ENCODE measurements at places on chromosomes 16 and 17.

GRCh38 chr17:72971226-72971880 is 121.1 kb downstream of the SLC39A11 start:
- DNase-seq, result no peak

DNA sequence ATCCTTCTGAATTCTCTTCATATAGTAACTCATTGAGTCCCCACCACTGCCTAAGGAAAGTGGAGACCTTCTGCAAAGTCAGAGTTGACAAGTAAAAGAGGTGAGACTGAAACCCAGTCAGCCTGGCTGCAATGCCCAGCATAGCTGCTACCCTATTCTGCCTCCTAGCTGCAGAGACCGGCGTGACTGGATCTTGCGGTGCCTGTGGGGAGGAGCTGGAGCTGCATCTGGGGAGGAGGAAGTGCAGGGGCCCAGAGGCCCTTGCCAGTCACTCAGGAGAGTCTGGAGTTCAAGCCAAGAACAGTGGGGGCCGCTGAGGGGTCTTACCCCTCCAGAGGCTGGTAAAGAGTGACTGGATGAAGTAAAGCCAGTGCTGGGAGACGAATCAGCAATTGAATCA is 35.0 kb upstream of the ZNF423 start:
- DNase-seq, result no peak

GRCh38 chr17:67605256-67605912 is 112.4 kb upstream of the NOL11 start:
- no peak for DNase-seq

GRCh38 chr17:4426499-4427208 is 7.1 kb upstream of the SPNS3 start:
- DNase-seq, result no peak

DNA sequence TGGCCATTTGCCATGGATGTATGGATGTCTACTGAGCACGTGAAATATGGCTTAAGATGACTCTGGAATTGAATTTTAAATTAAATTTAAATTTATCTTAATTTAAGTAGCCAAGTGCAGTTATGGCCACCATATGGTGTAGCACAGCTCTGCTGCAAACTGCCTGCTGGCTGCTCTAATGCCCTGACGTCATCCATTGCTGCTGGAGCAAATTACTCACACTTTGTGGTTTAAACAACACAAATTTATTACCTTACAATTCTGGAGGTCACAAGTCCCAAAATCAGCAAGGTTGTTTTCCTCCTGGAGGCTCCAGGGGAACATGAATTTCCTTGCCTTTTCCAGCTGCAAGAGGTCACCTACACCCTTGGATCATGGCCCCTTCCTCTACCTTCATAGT is 679.3 kb upstream of the EEF2KMT start:
- no peak for DNase-seq

DNA sequence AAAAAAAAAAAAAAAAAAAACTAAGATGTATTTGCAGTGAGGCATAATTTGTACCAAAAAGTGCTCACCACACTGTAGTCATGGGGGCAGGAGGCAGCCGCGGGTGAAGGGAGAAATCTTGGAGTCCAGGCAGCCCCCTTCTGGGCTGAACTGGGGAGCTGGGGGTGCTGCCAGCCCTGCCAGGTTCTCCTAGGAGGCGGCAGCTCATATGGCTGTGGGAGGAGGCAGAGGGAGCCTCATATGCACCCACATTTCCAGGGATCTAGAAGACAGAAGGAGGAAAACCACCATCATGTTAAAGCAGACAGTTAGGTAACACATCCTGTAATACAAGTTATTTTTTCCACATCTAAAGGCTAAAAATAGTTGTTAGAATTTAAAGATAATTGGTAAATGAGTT is 16.3 kb downstream of the MAPT start:
- DNase-seq, result no peak

- DNase-seq, result no peak
Observed at GRCh38 chr16:12362482-12363458, 386.2 kb downstream of the SNX29 start.

DNA sequence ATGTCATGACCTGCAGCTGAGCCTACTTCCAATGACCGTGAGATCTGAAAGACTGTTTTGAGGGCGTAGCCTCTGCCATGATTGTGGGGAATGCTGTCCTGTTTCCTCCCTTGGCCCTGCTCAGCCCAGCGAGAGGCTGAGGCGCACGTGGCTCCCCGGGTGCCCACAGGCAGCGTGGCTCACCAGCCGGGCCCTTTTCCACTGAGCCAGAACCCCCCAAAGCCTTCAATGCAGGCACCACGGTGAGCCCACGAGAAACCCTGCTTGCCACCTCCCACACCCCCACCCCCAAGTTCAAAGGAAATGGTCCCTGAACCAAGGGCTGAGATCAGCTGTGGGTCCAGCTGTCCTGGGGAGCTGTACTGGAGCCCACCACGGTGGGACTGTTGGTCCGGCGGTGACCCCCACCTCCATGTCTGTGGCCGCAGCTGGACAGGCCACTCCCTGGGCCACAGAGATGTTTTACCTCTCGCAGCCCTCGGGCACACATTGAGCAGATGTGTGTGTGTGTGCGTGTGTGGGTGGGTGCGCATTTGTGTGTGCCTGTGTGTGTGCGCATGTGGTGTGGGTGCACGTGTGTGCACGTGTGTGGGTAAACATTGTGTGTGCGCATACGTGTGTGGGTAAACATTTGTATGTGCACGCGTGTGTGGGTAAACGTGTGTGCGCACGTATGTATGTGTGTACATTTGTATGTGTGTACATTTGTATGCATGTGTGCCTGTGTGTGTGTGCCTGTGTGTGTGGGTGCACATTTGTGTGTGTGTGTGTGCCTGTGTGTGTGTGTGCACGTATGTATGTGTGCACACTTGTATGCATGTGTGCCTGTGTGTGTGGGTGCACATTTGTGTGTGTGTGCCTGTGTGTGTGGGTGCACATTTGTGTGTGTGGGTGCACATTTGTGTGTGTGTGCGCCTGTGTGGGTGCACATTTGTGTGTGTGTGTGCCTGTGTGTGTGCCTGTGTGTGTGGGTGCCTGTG is 5.0 kb upstream of the MC1R start:
- no peak for DNase-seq

- DNase-seq, result no peak
Observed at GRCh38 chr17:6496116-6496481, 51.8 kb downstream of the PIMREG start.

GRCh38 chr17:49552070-49552751 is 23.5 kb upstream of the NXPH3 start:
- DNase-seq, result no peak

GRCh38 chr17:59139939-59140338 is 15.0 kb downstream of the SKA2 start:
- no peak for DNase-seq

- DNase-seq, result no peak
Observed at GRCh38 chr17:41678907-41679739, 9.6 kb upstream of the EIF1 start.

DNA sequence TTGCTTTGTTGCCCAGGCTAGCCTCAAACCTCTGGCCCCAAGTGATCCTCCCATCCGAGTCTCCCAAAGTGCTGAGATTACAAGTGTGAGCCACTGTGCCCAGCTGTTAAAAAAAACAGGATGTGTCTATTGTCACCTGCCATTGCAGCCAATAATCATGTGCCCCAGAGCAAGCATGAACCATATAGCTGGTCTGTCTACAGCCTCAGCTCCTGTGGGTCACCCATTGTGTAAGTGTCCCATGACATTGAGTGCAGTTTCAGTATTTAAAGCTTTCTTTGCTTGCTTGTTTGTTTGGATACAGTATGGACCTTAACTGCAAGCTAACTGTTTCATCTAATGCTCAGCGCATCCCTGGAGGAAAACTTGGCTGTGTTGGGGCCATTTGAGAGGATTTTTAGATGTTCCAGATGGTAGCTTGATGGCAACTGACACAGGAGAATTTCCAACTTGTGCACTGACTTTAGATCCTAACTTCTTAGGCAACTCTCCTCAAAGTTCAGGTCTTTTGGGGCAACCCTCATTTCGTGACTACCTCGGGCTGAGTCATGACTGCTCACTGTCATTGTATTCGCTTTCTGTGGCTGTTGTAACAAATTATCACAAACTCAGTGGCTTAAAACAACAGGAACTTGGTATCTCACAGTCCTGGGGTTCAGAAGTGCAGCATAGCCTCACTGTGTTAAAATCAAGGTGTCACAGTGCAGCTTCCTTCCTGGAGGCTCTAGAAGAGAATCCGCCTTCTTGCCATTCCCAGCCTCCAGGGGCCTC is 30.3 kb upstream of the ADORA2B start:
- no peak for DNase-seq

DNA sequence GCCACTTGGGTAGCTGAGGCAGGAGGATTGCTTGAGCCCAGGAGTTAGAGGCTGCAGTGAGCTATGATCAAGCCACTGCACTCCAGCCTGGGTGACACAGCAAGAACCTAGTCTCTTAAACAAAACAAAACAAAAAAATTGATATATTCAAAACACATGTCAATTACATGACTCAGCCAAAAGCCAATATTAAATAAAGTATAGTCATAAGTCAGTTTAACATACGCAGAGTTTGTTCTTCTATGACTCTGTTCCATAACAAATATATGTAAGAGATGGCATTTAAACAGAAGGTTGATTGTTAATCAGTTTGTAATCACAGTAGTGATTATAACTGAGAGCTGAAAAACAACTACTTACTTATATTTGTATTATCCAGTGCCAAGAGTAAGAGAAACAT is 106.5 kb downstream of the CDH8 start:
- DNase-seq, result no peak

- DNase-seq, result no peak
Observed at GRCh38 chr16:15521390-15521757, 87.0 kb downstream of the BMERB1 start.

All from NCI-H2081 (cell line).